PC-3 (cell line): ENCODE measurements at places on chromosomes 7 and 10. TPM values are rescaled to one million over a fixed set of nuclear protein-coding genes. Genes with fewer than 3 reads are reported as not detected.

- DNase-seq = no peak
These were observed 1.6 kb upstream of the CRPPA start for GRCh38 chr7:16422917-16423316.

GRCh38 chr10:119673271-119673670 is 22.1 kb downstream of the BAG3 start:
- DNase-seq = no peak

DNA sequence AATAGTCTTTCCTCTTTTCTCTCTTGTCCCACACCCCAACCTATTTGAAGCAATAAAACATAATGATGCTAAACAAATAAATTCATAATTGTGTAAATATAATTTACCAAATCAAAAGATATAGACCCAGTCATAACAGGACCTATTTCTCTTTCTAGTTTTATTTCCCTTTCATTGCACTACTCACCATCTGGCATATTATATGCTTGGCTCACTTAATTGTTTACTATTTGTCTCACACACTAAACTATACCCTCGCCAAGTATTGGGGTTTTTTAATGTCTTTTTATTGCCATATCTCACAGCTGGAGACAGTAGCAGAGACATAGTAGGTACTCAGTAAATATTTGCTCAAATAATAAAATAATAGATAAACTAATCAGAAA is 597.5 kb upstream of the PCDH15 start:
- no peak for DNase-seq

NDUFB8 gene
- 365 and 399 TPM in 2 replicates for total RNA-seq

CD36 gene
- total RNA-seq = not detected in 2 replicates
